HS-27A (cell line): ENCODE measurements at places on chromosomes 4 and X.

DNA sequence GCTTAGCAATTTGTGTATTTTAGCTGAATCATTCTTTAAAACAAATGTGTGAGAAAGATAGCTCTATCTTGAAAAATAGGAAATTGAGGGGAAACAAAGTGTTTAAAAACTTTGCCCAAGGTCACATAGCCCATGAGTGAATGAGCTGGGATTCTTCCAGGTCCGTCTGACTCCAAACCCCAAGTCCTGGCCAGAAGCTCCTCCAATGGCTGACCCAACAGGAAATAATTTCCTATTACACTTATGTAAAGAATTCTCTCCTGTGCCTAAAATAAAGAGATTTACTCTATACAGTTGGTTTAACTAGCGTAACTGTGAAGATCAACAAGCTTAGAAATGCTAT lies 287.6 kb downstream of the ARHGAP24 start:
- DNase-seq = no peak

- peak; percentile 53 for DNase-seq
Observed at GRCh38 chrX:115632455-115632854, 71.5 kb downstream of the PLS3 start.

DNA sequence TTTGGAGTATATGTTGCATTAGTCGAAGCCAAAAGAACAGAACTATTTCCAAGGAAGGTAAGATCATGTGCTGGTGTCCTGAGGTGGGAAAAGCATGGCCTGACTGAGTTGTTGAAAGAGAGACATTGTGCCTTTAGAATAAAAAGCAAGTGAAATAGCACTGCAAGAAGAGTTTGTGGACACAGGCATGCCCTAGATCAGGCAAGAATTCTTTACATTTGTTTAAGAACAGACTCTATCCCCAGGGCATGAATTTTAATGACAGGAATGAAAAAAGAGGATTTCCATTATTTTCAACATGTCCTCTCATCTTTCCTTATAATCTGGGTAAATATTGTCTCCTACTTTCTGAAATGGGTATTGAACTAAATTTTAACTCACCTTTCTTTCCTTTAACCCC lies 516.2 kb upstream of the GALNT7 start:
- DNase-seq = no peak

DNA sequence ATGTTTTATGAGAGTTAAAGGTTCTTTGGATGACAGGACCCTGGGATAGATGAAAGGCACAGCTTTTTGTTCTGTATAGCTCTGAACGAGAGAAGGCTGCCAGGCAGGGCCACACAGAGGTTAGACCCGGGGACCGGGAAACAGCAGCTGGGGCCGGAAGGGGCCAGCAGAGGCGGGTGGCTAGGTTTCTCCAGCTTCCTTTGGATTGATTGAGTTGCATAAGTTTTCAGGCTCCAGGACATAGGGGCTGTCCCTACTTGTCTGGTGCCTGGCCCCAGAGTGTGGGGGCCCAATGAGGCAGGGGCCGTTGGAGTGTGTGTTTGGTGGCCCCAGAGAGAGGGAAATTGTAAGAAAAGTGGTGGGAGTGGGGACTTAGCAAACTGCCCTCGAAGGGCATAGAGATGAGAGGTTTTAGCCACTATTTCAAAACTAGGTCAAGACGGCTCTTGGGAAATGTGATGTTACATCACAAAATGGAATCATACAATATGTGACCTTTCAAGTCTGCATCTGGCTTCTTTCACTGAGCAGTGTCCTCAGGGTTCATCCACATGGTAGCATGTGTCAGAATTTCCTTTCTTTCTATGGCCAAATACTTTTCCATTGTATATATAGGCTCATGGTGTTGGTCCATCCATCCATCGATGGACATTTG lies 3.7 kb downstream of the ZFP92 start:
- DNase-seq = no peak

GRCh38 chr4:108624263-108625056 lies 4.1 kb downstream of the RPL34 start:
- no peak for DNase-seq

- no peak for DNase-seq
Observed at GRCh38 chr4:151359576-151359975, 34.2 kb upstream of the SH3D19 start.

GRCh38 chr4:3077796-3078195 lies 3.3 kb downstream of the HTT start:
- DNase-seq = no peak
